ENCODE measurements at places on chromosomes 5 and 9.

GRCh38 chr5:179368126-179368805 is 23.0 kb upstream of the ADAMTS2 start:
- no peak for DNase-seq

DNA sequence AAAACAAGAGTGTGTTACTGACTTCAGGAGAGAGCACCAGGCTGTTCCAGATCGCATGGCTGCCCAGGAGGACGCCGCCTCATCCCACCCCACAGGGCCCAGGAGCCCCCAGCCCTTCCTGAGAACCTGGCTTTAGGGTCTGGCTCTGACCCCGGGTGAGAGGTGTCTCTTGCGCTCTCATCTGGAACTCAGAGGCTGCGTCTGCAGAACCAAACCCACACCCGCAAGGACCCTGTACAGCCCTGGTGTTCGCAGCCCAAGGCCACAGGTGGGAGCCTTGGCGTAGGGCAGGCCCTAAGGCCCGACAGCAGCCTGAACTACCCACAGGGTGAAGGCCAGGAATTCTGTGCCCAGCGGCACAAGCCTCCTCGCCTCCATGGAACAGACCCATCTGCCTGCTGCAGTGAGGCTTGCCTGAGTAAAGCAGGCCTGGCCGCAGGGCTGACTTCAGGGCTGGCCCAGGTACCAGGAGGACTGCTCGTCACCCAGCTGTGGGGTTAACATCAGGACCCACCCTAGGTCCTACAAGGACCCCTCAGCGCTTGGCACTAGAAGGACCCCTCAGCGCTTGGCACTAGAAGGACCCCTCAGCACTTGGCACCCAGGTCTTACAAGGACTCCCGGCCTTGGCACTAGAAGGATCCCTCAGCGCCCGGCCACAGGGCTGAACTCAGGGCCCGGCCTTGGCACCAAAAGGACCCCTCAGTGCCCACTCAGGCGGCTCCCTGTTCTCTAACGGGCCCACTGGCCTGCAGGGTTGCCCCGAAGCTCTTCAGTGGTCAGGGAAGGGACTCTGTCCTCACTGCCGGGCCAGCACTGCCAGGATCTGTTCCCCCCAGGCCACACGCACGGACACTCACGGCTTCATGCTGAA is 48.2 kb downstream of the NKD2 start:
- DNase-seq = no peak

GRCh38 chr5:142012792-142013388 is at the start of gene GNPDA1:
TSS of gene GNPDA1 (minus strand) at chr5:142013027. CDS start at chr5:142012035, 992 bp downstream.
- peak; percentile 79 for DNase-seq

GRCh38 chr5:80959768-80960442 is at the start of gene RASGRF2:
TSS of gene RASGRF2 (plus strand) at chr5:80960363. CDS start at chr5:80960739, 376 bp downstream.
- DNase-seq = peak; percentile 62

DNA sequence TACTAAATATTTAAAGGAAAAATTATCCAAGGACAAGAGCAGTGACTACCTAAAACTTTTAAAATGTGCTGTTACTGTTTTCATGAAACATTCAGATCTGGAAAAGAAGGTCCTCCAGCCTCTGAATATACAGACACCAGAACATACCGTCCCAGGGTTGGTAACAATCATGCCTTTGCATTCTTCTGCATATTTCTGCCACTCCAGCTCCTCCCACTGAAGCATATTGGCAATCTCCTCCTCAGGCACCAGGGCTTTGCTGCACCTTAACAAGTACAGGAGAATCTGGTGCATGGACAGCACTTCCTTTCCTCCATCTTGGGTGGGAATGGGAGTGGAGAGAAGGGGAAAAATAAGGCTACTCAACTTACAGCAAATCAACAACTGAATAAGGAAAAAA is 60.0 kb downstream of the DROSHA start:
- no peak for DNase-seq

- DNase-seq = no peak
Measured at GRCh38 chr5:141646026-141646425, 5.2 kb downstream of the FCHSD1 start.

DNA sequence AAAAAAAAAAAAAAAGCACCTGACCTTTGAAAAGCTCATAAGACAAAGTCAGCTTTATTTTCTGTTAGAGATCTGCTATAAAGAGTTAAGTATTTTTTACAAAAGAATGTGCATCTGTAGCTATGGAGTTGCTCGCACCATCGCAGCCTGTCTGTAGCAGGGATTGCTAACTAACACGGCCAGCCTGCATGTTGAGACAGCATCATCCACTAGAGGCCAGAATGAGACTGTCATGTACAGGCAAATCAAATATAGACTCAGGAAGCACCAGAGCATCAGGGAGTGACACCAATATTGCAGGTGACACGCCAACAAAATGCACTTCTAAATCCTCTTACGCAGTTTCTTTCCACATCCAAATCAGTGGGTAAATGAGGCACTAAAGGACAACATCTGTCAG is 136.3 kb upstream of the RASEF start:
- peak; percentile 36 for DNase-seq

- no peak for DNase-seq
Measured at GRCh38 chr9:14007190-14007769, 306.7 kb downstream of the NFIB start.

- no peak for DNase-seq
Measured at GRCh38 chr5:9316733-9317132, 229.1 kb downstream of the SEMA5A start.

DNA sequence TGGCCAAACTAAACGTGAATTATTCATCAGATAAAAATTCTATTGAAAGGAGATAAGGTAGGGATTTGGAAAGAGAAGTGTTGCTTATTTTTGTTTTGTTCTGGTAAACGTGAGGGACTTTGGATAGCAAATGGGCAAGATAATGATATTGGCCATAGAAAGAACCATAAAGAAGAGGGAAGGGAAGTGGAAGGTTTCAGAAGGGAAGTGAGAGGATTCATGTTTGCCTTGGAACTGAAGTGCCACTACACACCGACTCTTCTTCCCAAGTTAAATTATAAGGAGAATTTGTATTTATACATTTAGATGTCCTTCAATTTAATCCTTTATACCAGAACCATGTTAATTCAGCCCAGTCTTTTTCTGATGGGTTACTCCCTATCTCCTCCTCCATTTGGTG is 42.1 kb upstream of the TAF11L2 start:
- DNase-seq = no peak

DNA sequence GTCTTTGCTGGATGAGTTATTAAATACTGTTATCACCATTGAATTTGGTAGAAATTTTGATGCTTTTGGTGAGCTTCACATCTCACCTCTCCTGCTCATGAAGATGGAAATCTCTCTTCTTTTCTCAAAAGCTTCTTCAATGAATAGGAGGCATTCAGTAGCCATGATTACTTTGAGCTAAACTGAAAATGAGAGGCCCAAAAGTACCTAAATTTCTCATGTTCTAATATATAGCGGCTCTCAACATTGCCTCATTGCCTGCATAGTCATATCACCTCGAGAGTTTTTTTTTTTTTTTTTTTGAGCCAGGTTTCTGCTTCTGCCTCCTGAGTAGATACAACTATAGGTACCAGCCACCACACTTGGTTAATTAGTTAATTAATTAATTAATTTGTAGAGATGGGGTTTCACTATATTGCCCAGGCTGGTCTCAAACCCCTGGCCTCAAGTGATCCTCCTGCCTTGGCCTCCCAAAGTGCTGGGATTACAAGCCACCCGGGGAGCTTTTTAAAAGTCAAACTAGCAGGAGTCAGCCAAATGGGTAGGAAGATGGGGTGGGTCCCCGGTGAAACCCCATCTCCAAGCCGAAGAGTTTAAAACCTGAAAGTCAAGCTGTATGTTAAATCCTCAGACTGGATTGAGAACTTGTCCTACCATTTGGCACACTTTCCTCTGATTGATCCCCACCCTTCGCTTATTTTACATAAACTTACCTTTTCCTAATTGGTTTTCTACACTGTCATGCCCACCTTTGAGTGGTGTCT is 169.0 kb downstream of the DOCK2 start:
- no peak for DNase-seq

DNA sequence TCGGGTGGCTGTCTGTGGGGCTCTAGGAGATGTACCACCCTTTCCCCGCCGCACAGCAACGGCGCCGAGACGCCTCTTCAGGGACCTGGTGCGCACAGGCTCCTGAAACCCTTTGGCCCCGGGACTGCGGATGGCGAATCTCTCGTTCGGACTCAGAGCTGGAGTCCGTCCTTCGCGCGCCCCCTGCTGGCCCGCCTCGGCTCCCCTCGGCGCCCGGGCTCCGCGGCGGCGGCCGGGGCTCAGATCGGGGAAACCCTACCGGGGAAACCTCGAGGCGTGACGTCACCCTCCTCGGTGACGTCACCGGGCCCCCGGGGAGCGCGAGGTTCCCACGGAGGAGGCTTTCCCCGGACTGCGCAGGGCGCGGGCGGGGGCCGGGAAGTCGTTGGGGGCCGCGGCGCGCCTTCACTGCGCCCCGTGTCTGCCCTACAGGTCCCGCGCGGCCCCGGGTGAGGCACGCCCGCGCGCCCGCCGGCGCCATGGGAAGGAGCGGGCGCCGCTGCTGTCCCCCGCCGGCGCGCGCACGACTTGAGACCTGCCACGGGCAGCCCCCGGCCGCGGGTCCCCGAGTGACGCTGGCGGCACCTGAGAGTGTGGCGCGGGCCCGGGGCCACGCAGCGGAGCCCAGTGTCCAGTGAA is 7.9 kb downstream of the PRR7 start:
- peak; percentile 89 for DNase-seq

DNA sequence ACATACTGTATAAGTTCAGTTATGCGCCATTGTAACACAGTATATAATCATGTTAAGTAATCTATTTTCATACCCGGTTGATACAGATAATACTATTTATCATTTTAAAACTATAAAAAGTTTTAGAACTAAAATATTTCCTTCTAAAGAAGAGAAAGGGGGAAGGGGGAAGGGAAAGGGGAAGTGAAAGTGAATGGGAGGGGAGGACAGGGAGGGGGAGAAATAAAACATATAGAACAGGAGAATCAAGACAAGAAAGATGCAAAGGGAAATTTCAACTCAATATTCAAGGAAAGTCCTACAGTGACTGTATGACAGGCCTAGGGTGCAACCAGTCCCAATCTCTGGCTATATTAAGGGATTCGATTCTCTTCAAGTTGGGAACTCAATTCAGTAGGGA is 1278.8 kb downstream of the MAT2B start:
- DNase-seq = no peak

GRCh38 chr5:92800365-92800764 is 780.7 kb downstream of the NR2F1-AS1 start:
- DNase-seq = peak; percentile 93

DNA sequence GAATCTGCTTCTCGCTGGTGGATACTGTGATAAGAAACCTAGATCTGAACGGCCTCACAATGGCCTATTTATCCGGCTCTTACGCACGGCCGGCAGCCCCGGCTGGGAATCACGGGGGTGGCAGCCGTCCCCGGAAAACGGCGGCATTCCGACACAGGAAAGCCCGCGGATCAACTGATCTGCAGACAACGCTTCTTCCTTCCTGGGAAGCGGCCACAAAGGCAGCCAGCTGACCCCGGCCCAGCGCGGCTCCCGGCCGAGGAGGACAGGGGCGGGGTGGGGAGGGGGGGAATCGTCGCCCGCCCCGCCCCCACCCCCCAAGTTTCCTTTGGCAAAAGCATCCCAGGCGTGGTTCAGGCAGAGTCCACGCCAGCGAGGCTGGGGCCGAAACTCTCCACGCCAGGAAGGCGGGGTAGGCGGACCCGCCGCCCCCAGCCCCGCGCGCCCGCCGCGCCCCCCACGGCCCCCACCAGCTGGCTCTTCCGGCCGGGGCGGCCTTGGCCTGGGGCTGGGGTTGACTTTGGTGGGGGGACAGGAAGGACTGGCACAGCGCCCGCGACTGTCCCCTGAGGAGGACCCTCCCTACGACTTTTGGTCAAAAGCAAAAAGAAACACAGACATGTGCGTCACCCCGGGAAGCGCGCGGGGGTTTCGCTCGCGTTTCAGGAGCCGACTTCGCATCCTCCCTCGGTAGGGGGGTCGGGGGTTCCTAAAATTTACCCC is 247.7 kb upstream of the ANKRD55 start:
- DNase-seq = peak; percentile 87

GRCh38 chr5:137195483-137195882 is 303.6 kb downstream of the SPOCK1 start:
- DNase-seq = no peak

DNA sequence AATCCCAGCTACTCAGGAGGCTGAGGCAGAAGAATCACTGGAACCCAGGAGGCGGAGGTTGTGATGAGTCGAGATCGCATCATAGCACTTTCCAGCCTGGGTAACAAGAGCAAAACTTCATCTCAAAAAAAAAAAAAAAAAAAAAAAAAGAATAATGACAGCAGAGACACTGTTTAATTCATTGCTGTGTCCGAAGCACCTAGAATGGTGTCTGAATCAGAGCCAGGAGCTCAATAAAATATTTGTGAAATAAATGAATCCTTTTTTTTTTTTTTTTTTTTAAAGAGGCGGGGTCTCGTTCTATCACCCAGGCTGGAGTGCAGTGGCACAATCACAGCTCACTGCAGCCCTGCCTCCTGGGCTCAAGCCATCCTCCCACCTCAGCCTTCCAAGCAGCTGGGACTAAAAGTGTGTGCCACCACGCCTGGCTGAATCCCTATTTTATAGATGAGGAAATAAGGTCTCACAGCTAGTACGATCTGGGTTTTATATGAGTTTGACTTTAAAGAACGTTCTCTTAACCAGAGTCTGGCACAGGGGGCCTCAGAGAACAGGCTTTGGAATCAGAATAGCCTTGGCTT is 47.8 kb downstream of the THOC3 start:
- no peak for DNase-seq

- no peak for DNase-seq
Measured at GRCh38 chr9:133740911-133741310, 2.8 kb upstream of the SARDH start.

- DNase-seq = no peak
Measured at GRCh38 chr5:78499485-78499884, 139.1 kb downstream of the SCAMP1 start.

DNA sequence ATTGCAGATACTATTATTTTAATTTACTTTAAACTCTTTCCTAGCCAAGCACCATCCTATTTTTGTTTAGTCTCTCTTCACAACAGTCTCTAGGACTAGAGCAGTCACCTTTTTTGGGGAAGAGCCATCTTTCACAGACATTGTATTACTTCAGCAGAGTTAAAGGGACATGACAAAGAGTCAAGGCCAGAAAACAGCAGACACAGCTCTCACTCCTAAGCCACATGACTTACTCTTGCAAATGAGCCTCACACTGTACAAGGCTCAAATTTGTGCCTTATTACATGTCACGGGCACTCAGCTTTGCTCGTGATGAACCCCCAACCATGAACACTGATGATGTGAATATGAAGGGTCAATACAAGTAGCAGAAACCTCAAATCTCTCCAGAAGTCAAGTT is 104.3 kb downstream of the ZNF608 start:
- DNase-seq = no peak

DNA sequence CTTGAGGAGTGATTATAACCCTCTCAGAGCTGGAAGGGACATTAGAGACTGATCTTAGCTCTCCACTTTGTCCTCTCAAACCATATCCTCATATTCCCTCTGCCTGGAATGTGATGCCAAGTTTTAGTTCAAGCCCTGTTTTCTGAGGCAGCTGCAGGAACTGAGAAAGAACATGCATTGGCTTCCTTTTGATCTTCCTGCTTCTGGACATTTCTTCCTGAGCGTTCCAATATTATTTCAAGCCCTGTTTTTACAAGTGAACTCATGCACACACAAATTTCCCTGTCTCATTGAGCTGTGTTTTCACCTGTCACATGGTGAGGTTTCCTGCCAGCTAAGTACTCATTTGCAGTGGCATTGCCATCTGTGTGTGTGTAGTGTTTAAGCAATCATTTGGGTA is 17.0 kb downstream of the FOCAD start:
- no peak for DNase-seq
